ENCODE measurements at places on chromosomes 2 and 18. TPM values are rescaled to one million over a fixed set of nuclear protein-coding genes. Genes with fewer than 3 reads are reported as not detected.

Gene ACTG2
- 4.1 TPM for total RNA-seq

DNA sequence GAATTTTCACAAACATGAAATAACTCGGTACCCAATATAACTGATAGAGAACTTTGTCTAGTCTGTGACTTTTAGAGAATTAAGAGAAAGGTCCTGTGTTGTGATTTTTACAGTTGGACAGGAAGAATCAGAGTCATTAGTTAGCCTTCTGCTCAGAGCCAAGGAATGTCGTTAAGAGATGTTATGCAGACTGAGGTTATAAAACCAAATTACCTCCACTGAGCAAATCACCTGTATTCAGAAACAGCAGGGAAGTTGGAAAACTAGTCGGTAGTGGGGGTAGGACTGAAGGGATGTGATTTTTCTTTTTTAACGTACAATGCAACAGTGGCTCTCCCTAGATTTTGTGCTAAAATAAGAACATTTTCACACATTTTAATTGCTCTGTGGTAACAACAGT is 18.5 kb downstream of the TANK start:
- no peak overlapping the region for H3K4me3 ChIP-seq
- peaks cover 3% of the 10 kb centered on the region for H3K36me3 ChIP-seq
- H3K4me1 ChIP-seq, result no peaks in the 10 kb centered on the region
- no peak overlapping the region for H3K27ac ChIP-seq

DNA sequence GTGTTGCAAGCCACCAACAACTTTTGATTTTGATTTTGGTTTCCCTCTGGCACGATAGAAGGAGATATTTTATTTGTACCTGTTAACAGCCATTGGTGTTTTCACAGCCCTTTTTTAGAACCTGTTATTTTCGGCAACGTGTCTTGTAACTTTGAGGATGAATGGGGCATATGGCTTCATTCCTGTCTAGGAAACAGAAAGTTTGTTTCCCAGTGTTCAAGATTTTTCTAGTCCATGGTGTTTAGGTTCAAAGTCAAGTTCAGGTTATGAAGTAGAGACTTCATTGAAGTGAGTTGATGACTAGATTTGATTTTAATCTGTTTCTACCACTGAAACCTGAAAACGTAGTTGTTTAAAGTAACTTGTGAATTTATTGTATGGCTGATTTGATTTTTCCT is 343 bp downstream of the RASGRP3 start:
- H3K27ac ChIP-seq, result peak overlapping the region; percentile 89
- H3K4me3 ChIP-seq, result peak overlapping the region; percentile 60
- no peaks in the 10 kb centered on the region for H3K36me3 ChIP-seq
- peaks cover 2% of the 10 kb centered on the region for H3K4me1 ChIP-seq
- no peak for DNase-seq
- H3K27me3 ChIP-seq, result no peaks in the 10 kb centered on the region

Gene KCTD18
- 29.4 TPM for total RNA-seq

GRCh38 chr2:176780348-176780747 is 432.2 kb upstream of the HNRNPA3 start:
- no peak overlapping the region for H3K27ac ChIP-seq
- H3K27me3 ChIP-seq, result no peaks in the 10 kb centered on the region
- DNase-seq, result no peak
- no peaks in the 10 kb centered on the region for H3K4me1 ChIP-seq
- no peak overlapping the region for H3K4me3 ChIP-seq

DNA sequence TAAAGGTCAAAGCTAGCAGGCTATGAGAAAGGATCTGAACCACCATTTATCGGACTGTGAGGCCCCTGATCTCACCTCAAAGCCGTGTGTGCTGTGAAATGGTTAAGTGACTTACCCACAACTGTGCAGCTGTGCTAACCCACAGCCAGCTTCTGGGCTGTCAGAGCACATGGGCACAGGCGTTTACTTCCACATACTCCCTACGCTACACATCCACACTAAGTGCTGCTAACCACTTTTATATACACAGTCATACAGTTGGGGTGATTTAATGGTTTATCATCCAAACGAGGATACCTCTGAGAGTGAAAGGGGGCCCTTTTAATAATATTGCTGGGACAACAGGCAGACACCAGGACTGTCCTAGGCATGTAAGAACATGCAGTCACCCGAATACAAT is 37.3 kb downstream of the CYRIA start:
- H3K27ac ChIP-seq, result no peak overlapping the region
- no peak overlapping the region for H3K4me3 ChIP-seq
- H3K4me1 ChIP-seq, result peaks cover 4% of the 10 kb centered on the region
- no peak for DNase-seq

DNA sequence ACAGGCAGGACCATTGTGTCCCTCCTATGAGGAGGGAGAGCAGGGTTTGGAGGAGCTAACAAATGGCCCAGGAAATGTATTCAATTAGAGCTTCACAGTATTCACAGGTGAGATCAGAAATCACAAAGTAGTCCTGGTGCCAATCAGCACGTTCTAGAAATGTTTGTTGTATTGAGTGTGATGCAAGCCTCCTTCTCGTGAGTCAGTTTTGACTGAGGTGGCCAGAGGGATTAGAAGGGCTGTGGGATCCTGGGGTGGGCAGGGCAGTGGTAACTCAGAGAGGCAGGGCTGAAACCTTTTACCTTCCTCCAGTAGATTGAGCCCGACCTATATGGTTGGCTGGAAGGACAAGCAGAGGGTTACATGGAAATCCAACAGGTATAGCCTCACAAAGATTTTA is 95.0 kb downstream of the BOD1L2 start:
- no peak overlapping the region for H3K4me3 ChIP-seq
- H3K36me3 ChIP-seq, result no peaks in the 10 kb centered on the region
- H3K27ac ChIP-seq, result no peak overlapping the region
- no peak for DNase-seq

DNA sequence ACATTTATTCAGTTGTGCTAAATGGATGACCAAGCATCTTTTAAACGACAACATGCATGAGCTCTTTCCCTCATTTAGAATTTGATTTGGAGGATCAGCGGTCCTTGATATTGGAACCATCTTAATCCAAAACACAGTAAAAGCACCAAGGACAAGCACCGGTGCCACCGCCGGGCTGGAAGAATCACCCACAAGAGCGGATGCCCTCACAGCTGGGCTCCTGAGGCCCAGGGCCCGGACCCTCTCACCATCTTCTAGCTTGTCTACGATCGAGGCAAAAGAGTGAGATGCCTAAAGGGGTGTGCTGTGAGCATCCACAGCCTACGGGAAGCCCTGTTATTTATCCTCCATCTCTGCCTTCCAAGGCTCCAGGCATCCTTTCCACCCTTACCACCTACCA is 129.5 kb downstream of the ZNF516 start:
- no peak for DNase-seq
- no peaks in the 10 kb centered on the region for H3K36me3 ChIP-seq
- no peaks in the 10 kb centered on the region for H3K27me3 ChIP-seq
- H3K27ac ChIP-seq, result no peak overlapping the region

Gene TAF1B
- 32.9 TPM for total RNA-seq

- H3K36me3 ChIP-seq, result no peaks in the 10 kb centered on the region
- no peaks in the 10 kb centered on the region for H3K4me1 ChIP-seq
- DNase-seq, result no peak
Measured at GRCh38 chr2:129821445-129821844, 158.0 kb upstream of the RAB6C start.

Gene DCC
- total RNA-seq, result not detected

Gene UBXN2A
- 13.9 TPM for total RNA-seq

DNA sequence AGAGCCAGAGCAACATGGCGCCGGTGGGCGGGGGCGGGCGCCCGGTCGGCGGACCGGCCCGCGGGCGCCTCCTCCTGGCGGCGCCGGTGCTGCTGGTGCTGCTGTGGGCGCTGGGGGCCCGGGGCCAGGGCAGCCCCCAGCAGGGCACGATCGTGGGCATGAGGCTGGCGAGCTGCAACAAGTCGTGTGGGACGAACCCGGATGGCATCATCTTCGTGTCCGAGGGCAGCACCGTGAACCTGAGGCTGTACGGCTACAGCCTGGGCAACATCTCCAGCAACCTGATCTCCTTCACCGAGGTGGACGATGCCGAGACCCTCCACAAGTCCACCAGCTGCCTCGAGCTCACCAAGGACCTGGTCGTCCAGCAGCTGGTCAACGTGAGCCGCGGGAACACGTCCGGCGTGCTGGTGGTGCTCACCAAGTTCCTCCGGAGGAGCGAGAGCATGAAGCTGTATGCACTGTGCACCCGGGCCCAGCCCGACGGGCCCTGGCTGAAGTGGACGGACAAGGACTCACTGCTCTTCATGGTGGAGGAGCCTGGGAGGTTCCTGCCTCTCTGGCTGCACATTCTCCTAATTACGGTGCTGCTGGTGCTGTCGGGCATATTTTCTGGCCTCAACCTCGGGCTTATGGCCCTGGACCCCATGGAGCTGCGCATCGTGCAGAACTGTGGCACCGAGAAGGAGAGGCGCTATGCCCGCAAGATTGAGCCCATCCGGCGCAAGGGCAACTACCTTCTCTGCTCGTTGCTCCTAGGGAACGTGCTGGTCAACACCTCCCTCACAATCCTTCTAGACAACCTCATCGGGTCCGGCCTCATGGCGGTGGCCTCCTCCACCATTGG is 507 bp downstream of the CNNM4 start:
- no peaks in the 10 kb centered on the region for H3K36me3 ChIP-seq
- DNase-seq, result peak; percentile 27
- peak overlapping the region; percentile 72 for H3K4me3 ChIP-seq
- H3K27me3 ChIP-seq, result no peaks in the 10 kb centered on the region
- peak overlapping the region; percentile 31 for H3K27ac ChIP-seq
- peaks cover 4% of the 10 kb centered on the region for H3K4me1 ChIP-seq

- peak; percentile 29 for DNase-seq
- no peak overlapping the region for H3K27ac ChIP-seq
- H3K27me3 ChIP-seq, result no peaks in the 10 kb centered on the region
- H3K36me3 ChIP-seq, result no peaks in the 10 kb centered on the region
Measured at GRCh38 chr2:234420408-234420807, 76.5 kb downstream of the ARL4C start.

DNA sequence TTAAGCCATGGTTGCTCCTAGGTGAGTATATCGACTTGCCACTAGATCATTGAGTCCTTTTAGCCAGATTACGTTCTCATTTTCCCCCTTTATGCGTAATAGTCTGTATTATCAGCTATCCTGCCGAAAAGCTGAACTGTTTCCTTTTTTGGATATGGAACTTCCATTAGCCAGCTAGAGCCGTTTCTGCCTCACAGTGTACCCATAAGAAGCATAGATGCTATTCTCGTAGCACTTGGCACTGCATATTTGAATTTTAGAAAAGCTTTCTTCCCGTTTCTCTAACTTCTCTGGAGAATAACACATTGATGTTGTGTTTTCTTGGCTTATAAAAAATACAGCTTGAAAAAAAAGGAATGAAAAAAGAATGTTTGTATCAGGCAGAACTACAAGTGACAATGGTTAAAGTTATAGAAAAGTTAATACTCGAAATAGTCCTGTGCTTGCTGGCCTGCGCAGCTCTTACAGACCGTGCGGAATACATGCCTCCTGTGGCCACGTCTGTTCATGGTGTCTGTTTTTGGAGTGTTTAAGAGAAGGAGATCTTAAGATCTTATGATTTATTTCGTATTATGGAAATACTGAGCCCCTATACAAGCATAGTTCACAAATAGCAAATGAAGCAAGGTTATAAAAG is 710 bp downstream of the DUSP19 start:
- no peaks in the 10 kb centered on the region for H3K36me3 ChIP-seq
- peak overlapping the region; percentile 63 for H3K4me3 ChIP-seq
- H3K27ac ChIP-seq, result peak overlapping the region; percentile 34
- DNase-seq, result peak; percentile 37
